ENCODE measurements at places on chromosomes 11 and 22.

DNA sequence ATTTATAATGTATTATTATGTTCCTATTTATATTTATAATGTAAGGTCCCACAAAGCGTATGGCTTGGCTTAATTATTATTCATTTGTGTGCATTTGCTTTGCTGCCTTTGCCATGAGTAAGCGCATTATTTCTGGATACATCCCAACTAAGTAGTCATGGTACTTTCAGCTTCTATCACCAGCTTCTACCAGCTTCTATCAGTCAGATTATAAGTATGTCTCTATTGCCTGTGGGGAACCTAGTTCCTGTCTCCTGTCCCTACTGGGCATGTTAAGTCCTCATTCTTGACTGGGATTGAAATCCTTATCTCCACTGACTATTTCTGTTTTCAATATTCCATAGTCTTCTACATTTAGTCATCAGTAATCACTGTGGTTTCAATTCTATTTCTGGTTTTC lies 33.5 kb upstream of the OR10W1 start:
- no peak for DNase-seq

DNA sequence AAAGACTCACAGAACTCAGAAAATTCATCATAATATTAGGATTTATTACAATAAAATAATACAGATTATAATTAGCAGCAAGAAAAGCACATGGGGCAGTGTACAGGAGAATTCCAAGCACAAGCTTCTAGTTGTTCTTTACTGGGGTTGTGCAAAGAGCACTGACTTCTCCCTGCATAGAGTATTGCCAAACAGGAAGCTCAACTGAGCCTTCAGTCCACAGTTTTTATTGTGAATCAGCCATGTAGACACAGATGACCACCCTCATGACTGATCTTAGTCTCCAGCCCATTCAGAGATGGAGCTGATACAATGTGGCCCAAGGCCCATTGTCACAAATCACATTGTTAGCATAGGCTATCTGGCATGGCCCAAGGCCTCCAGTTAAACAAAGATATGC lies 798.9 kb downstream of the KCNA4 start:
- no peak for DNase-seq

DNA sequence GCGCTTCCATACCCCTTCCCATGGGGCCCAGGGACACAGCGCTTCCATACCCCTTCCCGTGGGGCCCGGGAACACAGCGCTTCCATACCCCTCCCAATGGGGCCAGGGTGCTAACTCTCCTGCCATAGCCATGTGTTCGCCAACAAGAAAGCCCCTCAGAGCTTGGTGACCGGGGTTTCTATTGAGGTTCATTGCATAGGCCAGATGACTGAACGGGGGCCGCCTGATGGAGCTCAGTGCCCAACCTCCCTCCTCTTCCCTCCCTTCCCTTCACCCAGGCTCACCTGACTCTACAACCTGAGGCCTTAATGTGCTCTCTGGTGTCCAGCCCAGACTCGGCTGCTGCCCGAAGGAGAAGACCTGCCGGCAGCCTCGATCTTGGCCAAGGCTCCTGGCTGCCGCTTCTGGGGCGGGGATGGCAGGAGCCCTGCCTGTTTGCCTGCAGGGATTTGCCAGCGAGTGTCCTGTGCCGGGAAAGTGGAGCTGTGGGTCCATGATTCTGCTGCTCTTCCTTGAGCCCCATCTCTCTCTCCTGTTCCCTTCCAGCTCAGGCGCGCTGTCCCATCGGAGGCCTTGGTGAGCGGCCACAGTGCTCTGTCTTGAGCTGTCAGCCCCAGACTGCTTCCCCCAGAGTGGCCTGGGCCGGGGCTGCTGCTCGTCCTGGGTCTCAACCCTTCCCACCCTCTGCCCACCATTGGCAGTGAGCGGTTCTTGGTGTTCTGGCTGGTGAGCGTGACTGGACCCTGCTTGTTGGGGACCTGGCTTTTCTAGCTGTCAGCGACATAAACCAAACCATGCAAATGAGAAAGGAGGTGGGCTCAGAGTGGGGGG lies 267.0 kb downstream of the TBC1D22A start:
- DNase-seq = no peak

DNA sequence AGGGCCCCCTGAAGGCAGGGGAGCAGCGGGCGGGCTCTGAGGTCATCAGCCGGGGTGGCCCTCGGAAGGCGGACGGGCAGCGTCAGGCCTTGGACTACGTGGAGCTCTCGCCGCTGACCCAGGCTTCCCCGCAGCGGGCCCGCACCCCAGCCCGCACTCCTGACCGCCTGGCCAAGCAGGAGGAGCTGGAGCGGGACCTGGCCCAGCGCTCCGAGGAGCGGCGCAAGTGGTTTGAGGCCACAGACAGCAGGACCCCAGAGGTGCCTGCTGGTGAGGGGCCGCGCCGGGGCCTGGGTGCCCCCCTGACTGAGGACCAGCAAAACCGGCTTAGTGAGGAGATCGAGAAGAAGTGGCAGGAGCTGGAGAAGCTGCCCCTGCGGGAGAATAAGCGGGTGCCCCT lies 50.1 kb upstream of the GCAT start:
- DNase-seq = no peak

- no peak for DNase-seq
Measured at GRCh38 chr11:1458340-1459218, 28.0 kb downstream of the MOB2 start.

- no peak for DNase-seq
Measured at GRCh38 chr11:235609-235996, 539 bp downstream of the SIRT3 start.

- DNase-seq = no peak
Measured at GRCh38 chr11:78080084-78080817, 589 bp upstream of the NDUFC2 start.

DNA sequence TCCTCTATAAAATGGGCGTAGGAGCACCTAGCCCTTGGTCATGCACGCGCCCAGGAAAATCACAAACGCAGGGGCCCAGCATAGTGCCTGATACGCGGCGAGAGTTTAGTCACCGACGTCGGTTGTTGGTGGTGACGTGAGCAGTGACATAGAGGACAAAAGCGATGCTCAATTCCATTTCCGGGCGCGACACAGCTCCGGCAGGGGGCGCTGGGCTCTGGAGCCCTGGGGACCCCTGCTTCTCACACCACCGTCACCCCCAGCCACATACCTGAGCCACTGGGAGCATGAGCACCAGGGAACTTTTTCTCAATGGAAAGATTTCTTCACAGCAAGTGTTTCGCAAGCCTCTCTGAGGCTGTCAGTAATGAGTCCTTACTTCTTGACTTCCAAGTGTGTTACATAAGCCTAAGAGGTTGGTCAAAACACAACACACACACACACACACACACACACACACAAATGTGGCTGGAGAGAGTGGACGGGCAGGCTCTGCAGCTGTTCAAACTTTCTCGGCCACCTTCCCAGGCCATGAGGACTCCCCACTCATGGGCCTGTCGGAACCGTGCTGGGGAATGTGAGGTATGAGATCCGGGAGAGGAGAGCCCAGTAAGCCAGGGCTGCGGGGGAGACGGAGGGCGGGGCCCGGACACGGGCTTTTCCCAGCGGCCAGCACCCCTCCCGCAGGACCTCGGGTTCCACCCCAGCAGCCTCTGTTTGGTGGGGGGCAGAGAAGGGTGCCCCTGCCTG lies 36.9 kb upstream of the LINC01488 start:
- no peak for DNase-seq

DNA sequence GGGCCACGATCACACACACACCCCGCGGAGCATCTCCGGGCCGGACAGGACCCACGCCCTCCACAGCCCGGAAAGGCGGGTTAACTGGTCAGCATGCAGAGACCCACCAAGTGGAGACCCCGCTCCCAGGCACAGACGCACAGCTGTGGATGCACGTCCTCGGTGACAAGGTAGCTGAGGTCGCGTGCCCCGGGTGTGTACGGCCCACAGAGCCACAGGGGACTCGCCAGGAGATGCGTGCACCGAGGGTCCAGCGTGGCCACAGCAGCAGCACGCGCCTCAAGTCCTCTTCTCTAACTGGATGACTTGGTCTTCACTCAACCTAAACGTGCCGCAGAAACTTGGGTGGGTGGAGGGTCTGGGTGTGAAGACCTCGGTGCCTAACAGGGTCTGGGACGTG lies 5.5 kb downstream of the H19 start:
- no peak for DNase-seq

- no peak for DNase-seq
Measured at GRCh38 chr11:118885831-118886565, 2.3 kb downstream of the CXCR5 start.

DNA sequence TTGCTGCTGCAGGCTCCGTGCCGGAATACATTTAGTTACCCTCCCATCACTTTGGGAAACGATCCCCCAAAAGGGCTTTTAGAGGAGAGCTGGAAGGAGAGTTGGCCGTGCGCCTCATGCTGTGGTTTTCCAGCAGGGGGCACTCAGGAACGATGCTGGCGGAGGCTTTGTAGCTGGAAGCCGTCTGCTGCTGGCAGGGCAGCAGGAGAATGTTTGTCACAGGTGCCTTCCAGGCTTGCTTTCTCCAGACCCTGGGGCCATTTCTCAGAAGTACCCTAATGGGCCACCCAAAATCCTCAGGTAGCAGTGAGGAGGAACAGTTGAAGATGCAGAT lies 30.0 kb upstream of the CABP7 start:
- no peak for DNase-seq

DNA sequence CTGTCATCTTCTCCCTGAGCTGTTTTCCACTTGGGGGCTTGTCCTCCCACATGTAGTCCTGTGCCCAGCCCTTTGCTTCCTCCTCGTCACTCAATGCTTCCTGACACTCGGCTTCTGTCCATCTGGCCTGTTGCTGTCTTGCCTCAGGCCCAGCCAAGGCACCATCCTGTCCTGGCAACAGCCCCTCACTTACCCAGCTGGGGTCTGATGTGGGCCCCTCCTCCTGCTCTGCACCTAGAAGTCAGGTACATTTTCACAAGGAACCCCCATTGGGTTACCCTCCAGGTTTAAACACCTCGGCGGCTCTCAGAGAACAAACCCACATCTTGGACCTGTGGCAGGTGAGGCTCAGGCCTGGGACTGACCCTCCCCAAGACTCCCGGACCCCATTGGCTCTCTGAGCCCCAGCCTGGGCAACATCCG lies 784.8 kb downstream of the TBC1D22A start:
- no peak for DNase-seq

DNA sequence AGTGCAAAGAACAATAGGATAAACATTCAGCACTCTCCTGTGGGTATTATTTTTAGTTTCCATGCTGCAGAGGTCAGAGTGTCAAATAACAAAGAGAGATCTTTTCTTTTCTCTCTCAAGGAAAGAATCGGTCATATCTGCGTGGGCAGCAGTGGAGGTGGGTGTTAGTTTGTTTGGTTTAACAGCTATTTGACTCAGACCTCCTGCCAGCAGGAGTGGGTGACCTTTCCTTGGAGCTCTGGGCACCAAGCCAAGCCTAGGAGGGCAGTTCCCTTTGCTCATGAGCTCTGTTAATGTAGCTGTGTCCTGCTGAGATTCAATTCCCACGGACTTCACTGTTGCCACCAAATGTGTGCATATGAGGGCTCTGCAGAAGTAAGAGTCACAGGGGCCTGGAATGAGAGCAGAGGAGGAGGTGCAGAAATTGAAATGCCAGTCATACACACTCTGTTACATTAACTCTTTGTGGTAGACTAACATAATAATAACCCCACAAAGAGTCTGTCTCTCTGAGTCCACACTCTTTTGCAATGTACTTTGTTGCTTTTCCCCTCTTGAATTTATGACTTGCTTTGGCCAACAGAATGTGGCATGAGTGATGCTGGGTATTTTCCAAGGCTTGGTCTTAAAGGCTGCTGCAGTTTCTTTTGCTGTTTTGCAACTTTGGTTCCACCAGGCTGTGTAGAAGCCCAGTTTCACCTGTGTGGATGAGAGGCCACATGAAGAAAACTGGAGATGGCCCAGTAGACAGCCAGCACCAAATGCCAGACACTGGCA lies 76.0 kb upstream of the GRK3 start:
- DNase-seq = no peak

GRCh38 chr11:499201-500076 lies 7.6 kb downstream of the RNH1 start:
- no peak for DNase-seq

DNA sequence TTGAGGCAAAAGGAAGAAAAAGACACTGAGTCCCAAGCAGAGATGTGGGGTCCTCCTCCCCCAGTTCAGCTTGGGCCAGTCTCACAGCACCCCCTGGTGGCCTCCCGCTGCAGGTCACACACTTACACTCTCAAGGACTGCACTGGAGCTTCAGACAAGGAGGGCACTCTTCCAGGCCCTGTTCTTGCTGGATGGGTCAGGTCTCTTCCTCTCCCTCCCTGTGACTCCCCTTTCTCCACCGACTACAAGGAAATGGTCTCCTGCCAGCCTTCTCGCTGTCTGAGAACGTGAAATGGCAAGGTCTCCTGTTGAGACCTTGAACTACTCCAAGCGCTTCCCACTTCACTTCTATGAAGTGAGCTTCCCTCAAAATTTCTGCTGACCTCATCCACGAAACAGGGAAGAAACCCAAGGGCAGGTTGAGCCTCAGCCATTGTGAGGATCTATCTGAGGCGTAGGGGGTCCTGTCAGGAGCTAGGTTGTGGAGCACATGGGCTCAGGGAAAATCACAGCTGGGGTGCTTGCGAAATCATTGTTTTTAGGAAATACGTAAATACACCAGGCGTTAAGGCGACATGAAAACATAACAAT lies 11.2 kb upstream of the IGLL1 start:
- no peak for DNase-seq

DNA sequence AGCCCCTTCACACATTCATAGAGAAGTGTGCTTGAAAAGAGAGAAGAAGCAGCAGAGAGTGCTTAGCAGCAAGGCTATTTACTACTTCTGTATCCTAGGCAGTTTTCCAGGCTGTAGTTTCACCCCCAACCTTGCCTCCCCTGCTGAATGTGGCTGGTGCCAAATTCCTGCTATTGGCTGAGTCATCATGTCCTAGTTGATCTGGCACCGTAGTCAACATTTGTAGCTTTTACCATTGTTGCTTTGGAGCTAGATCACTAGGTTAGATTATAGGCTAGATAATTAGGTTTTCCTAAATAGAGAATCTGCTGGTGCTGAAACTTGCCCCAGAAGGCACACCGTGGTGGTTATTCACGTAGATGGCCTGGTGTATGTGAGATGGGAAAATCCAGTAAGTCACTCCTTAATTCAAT lies 32.7 kb downstream of the ARHGAP42 start:
- no peak for DNase-seq

DNA sequence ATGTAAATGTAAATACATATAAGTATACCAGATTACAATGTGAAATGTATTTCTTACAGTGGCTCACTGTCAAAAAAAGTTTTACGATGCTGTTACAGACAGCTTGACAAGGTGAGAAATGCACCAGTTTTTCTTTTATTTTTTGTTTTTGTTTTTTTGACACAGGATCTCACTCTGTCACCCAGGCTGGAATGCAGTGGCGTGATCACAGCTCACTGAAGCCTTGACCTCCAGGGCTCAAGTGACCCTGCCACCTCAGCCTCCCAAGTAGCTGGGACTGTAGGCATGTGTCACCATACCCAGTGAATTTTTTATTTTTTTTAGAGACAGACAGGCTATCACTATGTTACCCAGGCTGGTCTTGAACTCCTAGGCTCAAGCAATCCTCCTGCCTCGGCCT lies 9.2 kb downstream of the CCDC73 start:
- no peak for DNase-seq

GRCh38 chr11:87901341-87901740 lies 273.9 kb downstream of the RAB38 start:
- DNase-seq = no peak
